ENCODE measurements at places on chromosomes 1 and 21.

DNA sequence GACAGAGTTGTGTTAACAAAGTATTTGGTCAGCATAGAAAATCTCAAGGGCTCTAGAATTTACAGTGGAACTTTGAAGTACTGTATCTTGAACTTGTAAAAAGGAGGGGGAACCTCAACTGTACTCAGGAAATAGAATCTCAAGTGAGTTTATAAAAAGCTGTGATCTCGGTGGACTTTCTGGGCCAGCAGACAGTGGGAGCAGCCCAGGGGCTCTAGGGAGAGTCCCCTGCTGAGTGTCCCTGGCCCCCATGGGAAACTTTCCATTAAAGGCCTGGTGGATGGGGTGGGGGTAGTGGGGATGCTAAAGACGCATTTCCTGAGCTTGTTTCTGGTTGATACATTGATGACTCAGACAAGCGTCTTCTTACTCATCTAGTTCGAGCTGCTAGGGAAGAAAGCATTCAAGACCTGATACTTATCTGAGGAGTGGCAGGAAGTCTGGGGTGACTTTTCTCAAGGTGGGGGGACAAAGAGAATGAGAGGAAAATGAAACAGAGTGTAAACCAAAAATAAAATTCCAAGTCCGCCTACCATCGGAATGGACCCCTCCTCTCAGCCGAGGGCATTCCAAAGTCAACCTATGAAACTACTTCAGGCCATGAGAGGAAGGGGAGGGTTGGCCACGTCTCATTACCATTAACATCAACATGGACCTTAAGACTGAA is 65.5 kb downstream of the NID1 start:
- peak; percentile 84 for DNase-seq

DNA sequence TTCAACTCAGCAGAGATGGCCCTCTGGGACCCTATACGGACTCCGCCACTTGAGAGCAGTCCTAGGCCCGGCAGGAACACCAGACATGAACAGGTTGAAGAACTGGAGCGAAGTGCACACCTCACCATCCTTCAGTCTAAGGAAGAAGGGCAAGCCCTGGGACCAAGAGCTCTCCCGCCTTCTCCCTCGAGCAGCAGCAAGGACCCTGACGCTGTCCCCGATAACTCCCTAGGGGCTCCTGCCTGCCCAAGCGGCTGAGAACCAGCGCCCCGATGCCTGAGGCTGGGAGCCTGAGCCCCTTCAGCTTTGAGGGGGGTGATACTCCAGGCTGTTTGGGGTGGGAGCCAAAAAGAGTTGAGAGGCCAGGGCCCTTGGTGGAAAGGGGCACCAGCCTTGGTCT is 10.2 kb downstream of the TMEM81 start:
- DNase-seq = peak; percentile 47

DNA sequence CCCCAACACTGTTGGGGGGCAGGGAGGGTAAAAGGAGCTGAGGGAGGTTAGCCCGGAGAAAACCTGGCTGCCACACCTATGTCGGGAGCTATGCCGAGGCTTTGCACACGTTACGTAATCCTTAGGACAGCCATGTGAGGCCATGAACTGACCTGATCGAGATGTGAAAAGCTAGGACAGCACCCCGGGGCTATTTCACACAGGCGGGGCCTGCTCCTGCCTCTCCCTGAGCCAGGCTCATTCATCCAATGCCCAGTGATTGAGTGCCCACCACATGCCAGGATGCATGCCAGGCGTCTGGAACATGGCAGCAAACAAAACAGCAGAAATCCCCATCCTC is 30.2 kb downstream of the LDLRAP1 start:
- peak; percentile 52 for DNase-seq

DNA sequence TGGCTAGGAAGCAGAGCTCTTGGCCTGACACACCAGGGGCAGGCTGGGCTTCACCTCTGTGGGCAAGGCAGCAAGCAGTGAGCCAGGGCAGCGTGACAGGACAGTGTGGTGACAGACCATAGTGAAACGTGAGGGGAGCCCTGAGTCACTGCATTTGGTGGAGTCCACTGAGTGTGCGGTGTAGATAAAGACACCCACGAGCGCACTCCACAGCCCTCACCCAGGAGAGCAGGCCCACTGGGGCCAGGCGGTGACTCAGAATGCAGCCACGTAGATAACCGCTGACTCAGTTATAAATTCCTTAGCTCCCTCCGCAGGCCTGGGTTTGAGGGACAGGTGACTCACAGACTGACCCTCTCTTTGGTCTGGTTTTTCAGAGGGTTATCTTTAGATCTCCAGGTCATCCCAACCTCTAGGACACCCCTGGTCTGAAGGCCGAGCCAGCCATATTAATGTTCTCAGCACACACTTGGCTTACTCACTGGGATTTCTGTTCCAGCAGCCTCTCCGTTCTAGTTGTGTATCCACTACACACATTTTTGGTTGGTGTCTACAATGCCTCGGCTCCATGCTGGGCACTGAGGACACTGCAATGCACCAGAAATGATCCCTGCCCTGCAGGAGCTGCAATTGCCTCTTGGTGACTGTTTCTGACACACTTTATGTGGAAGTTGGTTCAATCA is 90.2 kb upstream of the TSPAN2 start:
- DNase-seq = peak; percentile 99

DNA sequence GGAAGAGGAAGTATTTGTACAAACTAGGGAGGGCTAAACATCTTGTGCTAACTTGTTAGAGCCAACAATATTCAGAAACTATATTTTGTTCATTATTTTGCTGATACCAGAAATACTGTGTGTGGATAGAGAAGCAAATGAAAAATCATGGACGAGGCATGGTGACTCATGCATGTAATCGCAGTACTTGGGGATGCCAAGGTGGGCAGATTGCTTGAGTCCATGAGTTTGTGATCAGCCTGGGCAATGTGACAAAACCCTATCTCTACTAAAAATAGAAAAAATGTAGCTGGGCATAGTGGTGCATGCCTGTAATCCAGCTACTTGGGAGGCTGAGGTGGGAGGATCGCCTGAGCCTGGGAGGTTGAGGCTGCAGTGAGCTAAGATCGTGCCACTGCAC is 13.4 kb downstream of the LRRC41 start:
- DNase-seq = no peak

DNA sequence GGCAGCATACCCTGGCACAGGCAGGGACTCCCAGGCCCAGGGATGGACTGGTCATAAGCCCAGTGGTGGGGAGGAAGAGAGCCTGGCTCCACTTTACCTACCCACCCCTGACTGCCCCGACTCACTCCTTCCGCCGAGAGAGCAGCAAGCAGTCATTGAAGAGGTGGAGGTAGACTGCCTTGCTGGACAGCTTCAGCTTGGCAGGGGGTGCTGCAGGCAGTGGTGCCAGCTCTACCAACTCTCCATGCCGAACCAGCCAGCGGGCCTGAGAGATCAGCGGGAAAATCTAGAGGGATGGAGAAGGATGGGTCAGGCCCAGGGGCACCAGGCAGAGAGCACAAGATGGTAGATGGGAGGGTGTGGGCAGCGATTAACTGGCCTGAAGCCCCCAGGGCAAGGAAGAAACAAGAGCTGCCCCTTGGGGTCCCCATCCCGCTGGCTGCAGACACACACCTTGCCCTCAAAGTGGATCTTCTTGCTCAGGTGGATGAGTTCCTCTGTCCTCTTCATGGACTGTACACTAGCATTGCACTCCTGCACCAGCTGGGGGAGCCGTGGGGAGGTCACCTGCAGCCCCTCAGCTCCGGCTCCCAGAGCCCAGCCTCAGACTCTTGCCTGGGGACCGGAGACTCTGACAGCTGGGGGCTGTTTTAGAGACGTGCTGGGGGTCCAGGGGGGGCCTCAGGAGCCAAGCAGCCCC is 7.7 kb downstream of the ARHGEF19 start:
- peak; percentile 86 for DNase-seq

- no peak for DNase-seq
These were observed 207.7 kb upstream of the FGGY start for GRCh38 chr1:59089036-59089798.

DNA sequence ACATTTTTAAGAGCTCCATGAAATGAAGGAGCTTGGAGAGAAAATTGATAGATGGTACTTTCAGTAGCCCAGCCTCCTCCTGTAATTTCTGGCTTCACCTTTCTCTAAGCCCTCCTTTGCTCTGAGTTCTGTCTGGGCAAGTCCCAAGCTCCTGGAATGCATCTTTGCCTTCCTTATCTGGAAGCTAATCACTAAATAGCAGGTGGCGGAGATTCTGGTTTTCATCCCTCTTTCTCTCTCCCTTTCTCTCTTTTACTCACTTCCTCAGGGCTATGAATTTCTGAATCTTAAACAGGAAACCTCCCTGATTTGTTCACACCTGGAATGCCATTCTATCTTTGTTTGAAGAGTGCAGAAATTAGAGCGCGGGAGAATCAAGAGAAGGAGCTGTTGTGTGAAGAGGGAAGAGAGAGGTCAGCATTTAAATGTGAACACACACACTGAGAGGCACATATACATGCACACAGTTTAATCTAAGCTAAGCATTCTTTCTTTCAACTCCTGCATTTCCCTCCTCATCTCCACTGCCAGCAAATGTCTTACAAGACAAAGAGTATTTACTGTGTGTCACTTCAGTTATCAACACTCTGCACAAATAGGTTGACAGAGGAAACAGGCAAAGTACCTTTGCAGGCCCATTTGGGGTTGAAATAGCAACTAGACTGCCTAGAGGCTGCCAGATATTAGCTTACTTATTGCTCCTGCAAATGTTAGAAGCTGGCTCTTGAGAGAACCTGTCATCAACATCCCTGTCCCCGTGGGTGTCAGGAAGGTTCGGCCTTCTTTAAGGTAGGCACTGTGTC is 199.4 kb upstream of the CAMK1G start:
- peak; percentile 78 for DNase-seq

- no peak for DNase-seq
These were observed 40.6 kb upstream of the SOD1 start for GRCh38 chr21:31618696-31619430.

DNA sequence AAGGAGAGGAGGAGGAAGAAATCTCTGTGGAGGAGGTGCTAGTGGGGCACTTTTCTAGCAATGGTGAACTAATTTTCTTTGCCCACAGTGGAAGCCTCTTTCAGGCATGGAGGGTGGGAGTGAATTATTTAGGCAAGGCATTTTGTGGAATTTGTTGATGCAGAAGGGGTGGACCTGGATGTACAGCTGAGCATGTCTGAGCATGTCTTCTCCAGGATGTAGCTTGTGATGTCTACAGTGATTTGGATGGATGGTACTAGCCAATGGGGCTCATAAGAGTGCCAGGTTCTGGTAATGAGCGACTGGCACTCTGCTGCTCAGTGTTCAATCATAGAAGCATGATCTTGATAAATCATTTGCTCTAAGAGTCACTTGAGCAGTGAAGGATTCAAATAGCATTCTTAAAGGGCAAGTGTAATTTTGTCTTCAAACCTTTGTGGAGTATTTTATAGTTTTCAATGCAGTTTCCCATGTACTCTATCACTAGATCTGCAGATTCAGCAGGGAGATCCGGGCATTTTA is 153.9 kb upstream of the LMO4 start:
- no peak for DNase-seq

DNA sequence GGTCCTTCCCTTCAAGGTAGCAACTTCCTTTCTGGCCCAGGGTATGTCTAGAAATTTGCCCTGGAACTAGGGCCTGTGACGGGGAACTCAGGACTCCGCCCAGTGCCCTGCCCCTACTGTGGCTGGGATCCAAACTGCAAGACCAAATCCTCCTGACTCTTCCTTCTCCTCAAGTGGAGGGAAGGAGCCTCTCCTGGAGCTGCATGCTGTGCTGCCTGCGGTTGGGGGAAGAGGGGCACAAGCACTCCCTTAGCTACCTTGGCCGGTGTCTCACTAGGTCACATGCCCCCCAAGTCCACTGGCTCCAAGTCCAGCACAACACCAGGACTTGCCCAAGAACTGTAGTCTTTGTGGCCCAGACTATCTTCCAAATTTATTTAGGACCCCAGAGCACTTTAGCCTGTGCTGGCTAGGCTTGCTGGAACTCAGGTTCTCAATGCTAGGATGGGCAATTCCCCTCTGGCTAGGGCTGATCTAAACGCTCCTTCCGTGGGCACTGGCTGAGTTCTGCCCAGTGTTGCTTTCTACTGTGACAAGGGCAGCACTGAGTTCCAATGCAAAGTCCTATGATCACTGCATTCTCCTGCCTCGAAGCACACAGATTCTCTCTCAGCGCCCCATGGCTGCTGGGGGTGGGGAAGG is 12.2 kb downstream of the ADSS2 start:
- DNase-seq = no peak

DNA sequence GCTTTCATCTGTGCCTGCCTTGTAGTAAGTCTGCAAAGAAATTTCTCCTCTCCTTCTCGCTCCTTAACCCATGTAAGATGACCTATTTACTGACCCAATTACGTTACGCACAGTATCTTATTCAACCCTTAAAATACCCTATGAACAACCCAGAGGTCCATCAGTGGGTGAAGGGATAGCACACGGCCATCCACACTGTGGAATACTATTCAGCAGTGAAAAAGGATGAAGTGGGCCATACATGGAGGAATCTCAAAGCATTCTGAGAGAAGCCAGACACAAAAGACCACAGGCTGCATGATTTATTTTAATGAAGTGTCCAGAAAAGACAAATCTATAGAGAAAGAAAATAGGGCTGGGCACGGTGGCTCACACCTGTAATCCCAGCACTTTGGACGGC is 23.8 kb upstream of the RSPO1 start:
- DNase-seq = no peak

GRCh38 chr1:91596474-91596873 is 95.8 kb downstream of the CDC7 start:
- no peak for DNase-seq

- DNase-seq = no peak
These were observed 48.2 kb upstream of the VANGL1 start for GRCh38 chr1:115593365-115594259.

DNA sequence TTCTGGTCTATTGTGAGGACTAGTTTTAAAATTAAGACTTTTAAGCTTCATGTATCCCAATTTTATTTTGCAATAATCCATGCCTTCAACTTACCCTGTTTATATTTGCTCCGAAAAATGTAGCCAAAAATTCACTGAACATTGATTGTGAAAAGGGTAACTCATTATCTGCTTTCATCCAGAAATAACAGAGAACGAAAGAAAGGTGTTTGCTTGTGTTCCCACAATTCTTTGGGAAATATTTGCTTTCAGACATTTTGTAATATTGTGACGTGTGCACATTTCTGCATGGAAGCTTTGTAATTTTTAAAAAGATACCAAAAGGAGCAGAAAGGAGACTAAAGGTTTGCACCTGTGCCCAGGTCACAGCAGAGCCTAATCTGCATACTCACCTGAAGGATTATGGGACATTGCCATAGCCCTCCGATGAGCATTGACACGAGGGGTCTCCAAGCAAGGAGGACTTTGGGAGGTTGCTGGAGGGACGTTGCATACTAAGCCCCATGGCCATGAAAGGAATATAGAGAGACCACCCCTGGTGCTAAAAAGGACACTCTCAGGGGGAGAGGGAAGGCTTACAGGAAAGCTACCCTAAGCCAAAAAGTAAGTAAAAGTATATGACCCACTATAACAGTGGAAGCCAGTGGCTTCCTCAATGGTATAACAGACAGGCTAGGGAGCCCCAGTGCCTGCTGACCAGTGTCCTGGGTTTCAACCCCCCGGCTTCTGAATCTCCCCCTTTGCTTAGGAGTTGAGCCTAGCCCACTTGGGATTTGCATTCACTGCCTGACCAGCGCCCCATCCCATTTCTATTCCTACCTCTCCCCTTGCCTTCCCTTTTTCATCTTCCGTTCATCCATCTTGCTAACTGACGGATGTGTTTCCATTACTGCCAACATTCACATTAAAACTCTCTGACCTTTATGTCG is 148.6 kb upstream of the ZC3H12A start:
- no peak for DNase-seq
